ENCODE measurements at places on chromosomes 12 and 14. TPM values are rescaled to one million over a fixed set of nuclear protein-coding genes. Genes with fewer than 3 reads are reported as not detected.

PRH2 gene
- not detected for total RNA-seq

FBLN5 gene
- total RNA-seq, result 2.4 TPM

RNF212B gene
- total RNA-seq, result not detected

AREL1 gene
- 25.7 TPM for total RNA-seq

SERPINA3 gene
- 11.2 TPM for total RNA-seq

OR4L1 gene
- total RNA-seq, result not detected

SOX5 gene
- not detected for total RNA-seq

HOXC9 gene
- 11.1 TPM for total RNA-seq

WBP11 gene
- total RNA-seq, result 43.5 TPM

FGD4 gene
- total RNA-seq, result 3.5 TPM

XPOT gene
- 50.0 TPM for total RNA-seq
